ENCODE measurements at places on chromosomes 5 and 9.

DNA sequence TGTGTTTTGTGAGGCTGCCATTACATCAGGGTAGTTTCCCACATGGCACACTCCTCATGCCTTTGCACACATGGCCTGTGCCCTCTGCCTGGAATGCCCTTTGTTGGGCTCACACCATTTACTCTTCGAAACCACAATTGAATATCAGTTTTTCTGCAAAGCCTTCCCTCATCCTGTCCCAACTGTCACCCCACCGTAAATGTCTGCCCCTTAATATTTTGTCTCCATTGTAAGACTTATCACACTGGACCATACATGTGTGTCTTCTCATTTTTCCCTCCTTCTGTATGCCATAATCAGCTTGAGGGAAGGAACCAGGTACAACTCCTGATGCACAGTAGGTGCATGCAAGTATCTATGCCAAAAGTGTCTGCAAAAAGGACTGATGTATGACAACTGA lies 62.7 kb upstream of the TMEM252 start:
- no peak for DNase-seq

GRCh38 chr5:137134920-137135532 lies 364.1 kb downstream of the SPOCK1 start:
- DNase-seq: no peak

DNA sequence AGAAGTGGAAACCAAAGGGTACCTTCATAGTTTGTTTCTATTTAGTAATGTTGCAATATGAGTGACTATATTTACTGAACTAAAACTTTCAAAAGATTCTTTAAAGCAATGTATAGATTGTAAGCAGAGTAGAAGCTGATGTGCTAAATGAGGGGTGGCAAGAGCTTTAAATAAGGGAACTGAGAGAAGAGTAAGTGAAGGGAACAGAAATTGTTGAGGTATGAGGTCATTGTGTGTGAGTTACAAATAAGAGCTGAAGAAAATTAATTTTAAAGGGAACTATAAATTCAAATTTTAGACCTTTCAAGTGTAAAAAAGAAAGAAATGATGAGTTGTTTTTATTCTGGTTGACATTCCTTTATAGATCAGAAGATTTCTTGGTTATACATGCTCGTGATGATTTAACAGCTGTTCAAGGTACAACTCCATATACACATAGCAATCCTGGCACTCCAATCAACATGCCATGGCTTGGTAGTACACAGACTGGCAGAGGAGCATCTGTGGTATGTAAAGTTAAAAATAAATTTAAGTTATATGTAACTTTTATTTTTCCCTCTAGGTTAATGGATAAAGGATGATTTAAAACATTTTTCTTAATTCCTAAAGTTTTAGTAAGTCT lies 135.1 kb upstream of the TNFAIP8 start:
- DNase-seq: no peak

- no peak for DNase-seq
Observed at GRCh38 chr5:74798977-74799911, 32.2 kb downstream of the NSA2 start.

GRCh38 chr5:171300358-171300757 lies 8.7 kb upstream of the TLX3 start:
- DNase-seq: no peak

- no peak for DNase-seq
Observed at GRCh38 chr5:78537821-78538220, 110.8 kb downstream of the LHFPL2 start.

GRCh38 chr5:60960591-60960990 lies 15.6 kb downstream of the NDUFAF2 start:
- no peak for DNase-seq

DNA sequence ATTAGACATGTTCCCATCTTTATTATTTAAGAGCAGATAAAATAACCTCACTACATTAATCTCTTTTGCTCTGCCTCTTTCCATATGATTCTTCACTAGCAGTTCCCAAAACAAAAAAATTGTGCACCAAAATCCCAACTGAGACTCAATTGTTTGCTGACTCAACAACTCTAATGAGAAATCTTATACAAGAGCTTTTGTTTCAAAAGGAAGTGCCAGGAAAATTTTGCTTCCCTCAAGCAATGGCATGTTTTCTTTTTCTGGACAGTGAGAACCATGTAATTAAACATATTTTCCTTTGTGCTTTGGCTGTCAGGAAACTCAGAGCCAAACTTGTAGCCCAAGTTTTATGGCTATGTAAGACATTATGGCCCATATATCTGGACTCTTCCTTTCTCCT lies 62.0 kb downstream of the TMC1 start:
- DNase-seq: no peak

GRCh38 chr9:128275198-128276007 lies at the start of gene GOLGA2:
Gene GOLGA2 (minus strand): TSS chr9:128276007. CDS start chr9:128275976, 31 bp downstream.
- DNase-seq: no peak

DNA sequence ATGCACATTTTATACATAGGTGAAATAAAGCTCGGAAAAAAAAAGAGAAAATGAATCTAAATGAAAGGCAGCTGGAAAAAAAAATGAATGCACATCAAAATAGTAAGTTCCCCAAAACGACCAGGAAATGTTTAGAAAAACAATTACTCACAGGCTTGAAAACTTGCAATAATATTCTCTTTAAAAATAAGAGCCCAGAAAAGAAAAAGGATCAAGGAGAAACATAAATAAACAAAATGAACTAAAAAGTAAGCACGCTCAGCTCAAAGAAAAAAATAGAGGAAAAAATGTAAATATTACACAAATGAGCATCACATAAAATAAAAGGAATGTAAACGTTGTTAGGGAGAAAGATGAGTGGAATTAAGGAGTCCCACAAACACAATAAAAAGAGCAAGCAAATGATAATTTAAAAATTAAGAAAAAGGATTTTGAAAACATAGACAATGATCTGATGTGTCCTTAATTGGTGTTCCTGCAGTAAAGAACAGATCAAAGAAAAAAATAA lies 54.2 kb downstream of the SLC27A6 start:
- DNase-seq: no peak

DNA sequence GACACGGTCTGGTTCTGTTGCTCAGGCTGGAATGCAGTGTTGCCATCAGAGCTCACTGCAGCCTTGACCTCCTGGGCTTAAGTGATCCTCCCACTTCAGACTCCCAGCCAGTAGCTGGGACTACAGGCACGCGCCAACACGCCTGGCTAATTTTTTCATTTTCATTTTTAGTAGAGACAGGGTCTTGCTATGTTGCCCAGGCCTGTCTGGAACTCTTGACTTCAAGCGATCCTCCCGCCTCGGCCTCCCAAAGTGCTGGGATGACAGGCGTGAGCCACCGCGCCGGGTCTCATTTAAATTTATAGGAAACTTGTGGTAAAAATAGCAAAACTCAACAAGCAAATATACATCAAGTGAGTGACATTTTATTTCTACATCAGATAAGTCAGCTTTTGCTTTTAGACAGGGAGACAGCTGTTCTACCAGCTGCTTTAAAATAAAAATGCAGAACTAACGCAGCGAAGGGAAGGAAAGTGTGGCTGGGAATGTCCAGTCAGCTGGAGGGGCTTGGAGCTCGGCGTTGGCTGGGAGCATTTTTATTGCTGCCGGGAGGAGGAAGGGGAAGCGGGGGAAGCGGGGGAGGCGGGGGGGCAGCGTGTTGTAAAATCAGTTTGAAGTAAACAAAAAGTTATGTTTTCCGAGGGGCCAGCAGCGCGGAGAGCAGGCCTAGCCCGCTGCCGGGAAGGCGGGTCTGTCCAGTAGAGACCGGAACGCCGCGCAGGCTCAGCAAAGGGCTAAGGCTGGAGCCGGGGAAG lies 707 bp upstream of the ZFYVE16 start:
- DNase-seq: no peak

All from stimulated activated CD8-positive, alpha-beta memory T cell treated with anti-CD3 and anti-CD28 coated beads, Interleukin-4, amount 100 ng/mL, for 1 hour (primary cell).